ENCODE measurements at places on chromosomes 6 and 20. TPM values are rescaled to one million over a fixed set of nuclear protein-coding genes. Genes with fewer than 3 reads are reported as not detected.

DNA sequence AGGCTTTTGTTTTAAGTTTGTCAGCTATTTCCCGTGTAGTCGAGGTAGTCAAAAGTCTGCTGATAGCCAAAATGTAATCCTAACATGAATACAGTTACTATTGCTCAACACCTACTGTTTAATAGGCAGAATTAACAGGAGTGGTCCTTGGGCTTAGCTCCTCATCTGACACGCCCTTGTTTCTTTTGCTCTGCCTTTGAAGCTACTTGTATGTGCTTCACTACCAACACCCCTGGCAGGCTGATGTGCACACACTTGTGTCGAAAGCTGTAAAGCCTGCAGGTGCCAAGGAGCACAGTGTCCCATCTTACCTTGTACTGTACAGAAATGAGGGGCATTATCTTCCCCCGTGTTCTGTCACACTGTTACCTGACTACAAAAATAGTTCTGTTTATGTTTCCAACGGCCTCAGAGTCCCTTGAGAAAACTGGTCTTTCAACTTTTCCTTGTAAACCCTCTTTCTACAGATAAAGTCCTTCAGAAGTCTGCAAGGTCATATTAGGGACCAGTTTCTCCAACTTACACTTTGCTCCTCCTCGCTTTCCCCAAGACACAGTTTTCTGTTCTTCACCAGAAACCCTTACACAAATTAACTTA, 9.3 kb downstream of the SDHAF4 start:
- no peak for DNase-seq

GRCh38 chr6:31658158-31658688, 2.4 kb downstream of the C6orf47 start:
- no peak for DNase-seq

DNA sequence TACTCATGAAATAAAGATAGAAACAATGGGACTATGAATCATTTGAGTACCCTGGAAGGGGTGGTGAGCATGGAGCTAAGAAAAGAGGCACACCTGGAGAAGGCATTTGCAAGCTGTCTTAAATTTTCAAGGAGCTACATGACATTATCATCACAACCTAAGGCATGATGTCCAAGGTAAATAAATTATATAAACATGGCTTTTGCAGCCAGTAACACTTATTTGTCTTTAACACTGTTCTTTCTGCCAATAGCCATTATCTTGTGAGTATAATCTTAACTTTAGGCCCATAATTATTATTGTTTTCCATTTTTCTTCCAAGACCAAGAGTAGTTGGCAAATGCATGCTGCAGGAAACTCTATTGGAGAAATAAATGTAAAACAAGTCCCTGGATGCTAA, 63.7 kb downstream of the ALDH5A1 start:
- DNase-seq: no peak

GRCh38 chr6:91497770-91498169, 910.9 kb upstream of the MAP3K7 start:
- no peak for DNase-seq

GRCh38 chr20:57770852-57771720, 61.3 kb upstream of the PMEPA1 start:
- no peak for DNase-seq

GRCh38 chr6:11930240-11930639, 81.9 kb upstream of the HIVEP1 start:
- DNase-seq: no peak

- no peak for DNase-seq
Observed at GRCh38 chr20:61611401-61612180, 359.5 kb downstream of the CDH4 start.

- no peak for DNase-seq
Observed at GRCh38 chr6:146153040-146153758, 124.3 kb downstream of the GRM1 start.

DNA sequence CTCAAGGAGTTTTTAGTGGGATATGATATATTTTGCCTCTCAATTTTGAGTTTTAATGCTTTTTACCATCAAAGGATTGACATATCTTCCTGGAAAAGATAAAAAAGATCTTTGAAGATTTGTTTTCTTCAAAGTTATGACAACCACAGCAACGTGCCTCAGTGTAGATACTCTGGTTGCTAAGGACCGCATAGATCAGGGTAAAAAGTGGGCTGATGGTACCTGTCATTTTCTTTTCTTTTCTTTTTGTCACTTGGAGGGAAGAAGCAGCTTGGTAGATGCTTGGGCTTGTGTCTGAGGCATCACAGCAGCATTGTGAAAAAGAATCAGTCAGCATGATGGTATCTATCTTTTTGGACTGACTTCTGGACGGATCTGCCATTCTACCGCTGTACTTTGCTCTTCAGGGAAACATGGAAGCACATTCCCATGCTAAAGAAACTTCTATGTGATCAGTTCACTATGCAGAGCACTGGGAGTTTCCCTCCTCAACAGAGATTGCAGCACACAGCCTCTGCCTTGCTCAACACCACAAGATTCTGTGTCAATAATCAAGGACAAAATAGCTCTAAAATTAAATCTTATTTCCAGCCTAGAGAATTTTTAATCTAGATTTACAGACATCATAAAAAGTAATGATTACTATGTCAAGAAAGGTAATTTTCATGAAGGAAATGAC, 54.8 kb upstream of the SGK1 start:
- DNase-seq: peak; percentile 31

DNA sequence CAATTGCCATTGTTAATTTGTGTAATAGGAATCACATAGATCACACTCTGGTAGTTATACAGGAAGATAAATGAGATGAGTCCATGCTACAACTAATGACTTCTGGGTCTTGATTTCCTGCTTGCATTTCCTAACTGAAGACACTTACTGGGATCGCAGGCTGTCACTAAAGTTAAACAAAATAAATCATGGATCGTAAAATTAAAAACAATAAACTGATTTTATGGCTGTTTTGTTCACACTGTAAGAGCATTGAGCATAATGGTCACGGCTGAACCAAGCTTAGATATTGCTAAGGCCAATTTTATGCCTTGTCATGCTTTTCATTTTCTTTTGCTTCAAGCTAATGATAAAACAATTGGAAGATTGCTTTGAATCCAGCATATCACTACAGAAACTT, 332.5 kb upstream of the CITED2 start:
- DNase-seq: no peak

GRCh38 chr6:34583861-34584604, 27.9 kb upstream of the SPDEF start:
- DNase-seq: no peak

- no peak for DNase-seq
Observed at GRCh38 chr6:49454787-49455709, 8.0 kb downstream of the MMUT start.

- no peak for DNase-seq
Observed at GRCh38 chr6:146876271-146877151, 277.7 kb downstream of the ADGB start.

- DNase-seq: peak; percentile 31
Observed at GRCh38 chr20:63533388-63533787, 3.8 kb downstream of the PTK6 start.

DNA sequence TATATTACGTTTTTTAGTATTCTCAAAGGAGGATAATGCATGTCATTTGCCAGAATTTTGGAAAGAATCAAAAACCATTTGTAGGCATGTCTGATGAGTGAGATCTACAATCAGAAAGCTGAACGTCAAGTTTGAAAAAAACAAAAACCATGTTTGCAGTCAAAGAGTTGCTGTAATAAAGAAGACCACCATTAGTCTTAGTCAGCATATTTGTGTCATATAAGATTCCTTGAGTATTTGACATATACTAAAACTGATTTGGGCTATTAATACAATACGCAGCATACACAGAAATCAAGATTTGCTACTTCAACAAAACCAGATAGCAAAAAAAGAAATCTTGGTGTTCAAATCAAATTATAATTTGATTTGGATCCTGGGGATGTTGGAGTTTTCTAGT, 247.5 kb downstream of the SAMD5 start:
- no peak for DNase-seq

GRCh38 chr6:105424175-105424783, 21.4 kb upstream of the PREP start:
- no peak for DNase-seq

GRCh38 chr20:4546342-4546741, 175.4 kb upstream of the PRND start:
- no peak for DNase-seq

GRCh38 chr6:162140251-162140852, 587.2 kb downstream of the PRKN start:
- DNase-seq: no peak

- DNase-seq: no peak
Observed at GRCh38 chr6:117585647-117586046, 16.7 kb downstream of the GOPC start.

- no peak for DNase-seq
Observed at GRCh38 chr6:152295346-152295745, 341.8 kb downstream of the SYNE1 start.

DNA sequence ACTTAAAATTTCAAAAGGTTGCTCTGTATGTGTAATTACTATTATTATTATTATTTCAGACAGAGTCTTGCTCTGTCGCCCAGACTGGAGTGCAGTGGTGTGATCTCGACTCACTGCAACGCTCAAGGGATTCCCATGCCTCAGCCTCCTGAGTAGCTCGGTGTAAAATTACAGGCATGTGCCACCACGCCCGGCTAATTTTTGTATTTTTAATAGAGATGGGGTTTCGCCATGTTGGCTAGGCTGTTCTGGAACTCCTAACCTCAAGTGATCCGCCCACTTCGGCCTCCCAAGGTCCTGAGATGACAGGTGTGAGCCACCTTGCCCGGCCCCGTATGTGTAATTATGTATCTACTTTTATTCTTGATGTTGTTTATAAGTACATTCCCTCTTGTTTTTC, 65.3 kb upstream of the ZNF217 start:
- DNase-seq: no peak

DNA sequence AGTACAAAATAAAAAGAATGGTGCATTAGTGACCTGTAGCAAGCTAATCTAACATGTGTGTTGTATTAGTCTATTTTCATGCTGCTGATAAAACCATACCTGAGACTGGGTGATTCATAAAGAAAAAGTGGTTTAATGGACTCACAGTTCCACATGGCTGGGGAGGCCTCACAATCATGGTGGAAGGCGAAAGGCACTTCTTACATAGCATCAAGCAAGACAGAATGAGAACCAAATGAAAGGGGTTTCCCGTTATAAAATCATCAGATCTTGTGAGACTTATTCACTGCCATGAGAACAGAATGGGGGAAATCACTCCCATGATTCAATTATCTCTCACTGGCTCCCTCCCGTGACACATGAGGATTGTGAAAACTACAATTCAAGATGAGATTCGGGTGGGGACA, 45.4 kb upstream of the AIG1 start:
- no peak for DNase-seq

Gene SLC26A8
- 0.18 TPM for total RNA-seq

Gene TINAG
- 48.0 TPM for total RNA-seq

Gene NINL
- total RNA-seq: 5.2 TPM

Gene SYCP2L
- total RNA-seq: not detected

Gene FLRT3
- total RNA-seq: 1.3 TPM

Gene ELOVL2
- total RNA-seq: not detected

Gene LHFPL5
- total RNA-seq: not detected

Gene HMGCLL1
- total RNA-seq: 0.18 TPM

Gene BPI
- total RNA-seq: not detected

Gene CASS4
- total RNA-seq: 1.3 TPM

Gene CLVS2
- 0.06 TPM for total RNA-seq

Gene RPRD1B
- total RNA-seq: 34.9 TPM

Gene BTBD3
- 43.7 TPM for total RNA-seq

All from left colon (tissue), 2 donors.